ENCODE measurements at places on chromosomes 2 and 18.

GRCh38 chr2:7419814-7420311 is 502.7 kb downstream of the RNF144A start:
- DNase-seq: no peak

GRCh38 chr18:29218091-29218490 is 1041.2 kb upstream of the CDH2 start:
- DNase-seq: no peak

- no peak for DNase-seq
Measured at GRCh38 chr18:48889981-48890762, 60.6 kb downstream of the SMAD7 start.

- no peak for DNase-seq
Measured at GRCh38 chr2:76316691-76317090, 606.0 kb upstream of the GCFC2 start.
